ENCODE measurements at places on chromosomes 3 and 15.

GRCh38 chr3:40768046-40768445, 243.3 kb downstream of the ZNF621 start:
- DNase-seq, result no peak

GRCh38 chr3:57091521-57092273, 31.2 kb downstream of the SPATA12 start:
- DNase-seq, result no peak

DNA sequence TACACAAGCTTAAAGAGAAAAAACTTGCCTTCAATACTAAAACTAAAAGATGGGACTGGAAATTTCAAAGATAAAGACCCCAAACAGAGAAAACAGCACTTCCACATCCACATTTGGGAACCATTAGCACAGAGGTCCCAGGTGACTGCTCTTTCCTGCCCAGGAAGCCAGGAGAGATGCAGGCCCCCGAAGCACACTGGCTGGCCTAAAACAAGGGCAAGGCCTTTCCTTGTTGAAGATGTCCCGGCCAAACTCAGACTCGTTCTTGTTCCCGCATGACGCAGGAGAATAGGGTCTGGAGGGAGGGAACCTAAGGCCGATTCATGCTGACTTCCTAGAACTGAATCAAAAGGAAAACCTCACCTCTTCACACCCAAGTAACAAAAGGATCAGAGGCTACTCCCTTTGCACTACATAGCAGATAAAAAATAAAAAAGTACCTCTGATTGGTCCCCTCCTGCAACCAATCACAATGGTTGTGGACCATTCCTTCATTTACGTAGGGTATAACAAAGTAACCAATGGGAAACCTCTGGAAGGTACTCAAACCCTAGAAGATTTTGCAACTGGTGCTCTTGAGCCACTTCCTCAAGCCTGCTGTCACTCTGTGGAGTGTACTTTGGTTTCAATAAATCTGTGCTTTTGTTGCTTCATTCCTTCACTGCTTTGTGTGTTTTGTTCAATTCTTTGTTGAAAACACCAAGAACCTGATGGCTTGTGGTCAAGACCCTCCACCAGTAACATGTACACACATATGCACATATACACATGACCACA, 48.7 kb downstream of the EFCAB12 start:
- no peak for DNase-seq

GRCh38 chr3:20462226-20462625, 276.2 kb upstream of the SGO1 start:
- no peak for DNase-seq

Measured in HAP-1 (cell line).